ENCODE measurements at places on chromosomes 13 and 19.

DNA sequence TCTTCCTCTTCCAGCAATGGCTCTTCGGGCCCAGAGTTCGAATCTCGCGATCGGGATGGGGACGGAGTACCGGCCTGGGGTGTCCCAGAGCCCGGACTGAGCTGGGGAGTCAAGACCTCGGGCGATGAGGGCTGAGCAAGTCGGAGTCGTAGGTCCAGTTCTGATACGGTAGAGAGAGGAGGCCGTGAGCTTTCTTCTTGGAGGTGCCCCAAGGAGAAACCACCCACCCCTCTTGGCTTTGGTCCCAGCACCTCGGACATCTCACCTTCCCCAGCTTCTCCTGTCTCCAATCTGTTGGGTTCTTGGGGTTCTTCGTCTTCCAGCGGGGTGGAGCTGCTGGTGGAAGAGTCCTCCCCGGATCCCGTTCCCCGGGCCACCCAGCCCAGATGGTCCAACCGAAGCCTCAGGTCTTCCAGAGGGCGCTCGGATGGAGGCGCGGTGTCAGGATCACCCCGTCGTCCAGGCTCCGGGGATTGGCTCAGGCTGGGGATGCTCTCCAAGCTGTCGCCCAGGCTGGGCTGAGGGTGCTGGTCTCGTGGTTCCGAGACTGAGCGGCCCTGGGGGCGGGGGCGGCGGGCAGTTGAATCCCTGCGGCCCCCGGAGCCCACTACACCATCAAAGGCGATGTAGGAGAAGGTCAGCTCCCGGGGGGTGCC is 2.5 kb downstream of the RTN2 start:
- no peak overlapping the region for H3K27ac ChIP-seq
- no peak overlapping the region for H3K4me3 ChIP-seq
- peaks cover 12% of the 10 kb centered on the region for H3K27me3 ChIP-seq
- peaks cover 42% of the 10 kb centered on the region for H3K4me1 ChIP-seq
- no peak for DNase-seq

DNA sequence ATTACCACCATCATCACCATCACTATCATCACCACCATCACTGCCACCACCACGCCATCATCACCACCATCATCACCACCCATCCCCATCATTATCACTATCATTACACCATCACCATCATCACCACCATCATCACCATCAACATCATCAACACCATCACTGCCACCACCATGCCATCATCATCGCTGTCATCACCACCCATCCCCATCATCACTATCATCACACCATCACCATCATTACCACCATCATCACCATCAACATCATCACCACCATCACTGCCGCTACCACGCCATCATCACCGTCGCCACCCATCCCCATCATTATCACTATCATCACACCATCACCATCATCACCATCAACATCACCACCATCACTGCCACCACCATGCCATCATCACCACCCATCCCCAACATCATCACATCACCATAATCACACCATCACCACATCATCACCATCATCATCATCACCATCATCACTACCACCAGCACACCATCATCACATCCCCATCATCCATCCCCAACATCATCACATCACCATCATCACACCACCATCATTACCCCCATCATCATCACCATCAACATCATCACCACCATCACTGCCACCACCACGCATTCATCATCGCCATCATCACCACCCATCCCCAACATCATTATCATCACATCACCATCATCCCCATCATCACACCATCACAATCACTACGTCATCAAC is 61.7 kb downstream of the TUBGCP3 start:
- DNase-seq = no peak
- H3K4me3 ChIP-seq = no peak overlapping the region
- H3K36me3 ChIP-seq = peaks cover 29% of the 10 kb centered on the region
- no peaks in the 10 kb centered on the region for H3K4me1 ChIP-seq
- no peaks in the 10 kb centered on the region for H3K27me3 ChIP-seq

DNA sequence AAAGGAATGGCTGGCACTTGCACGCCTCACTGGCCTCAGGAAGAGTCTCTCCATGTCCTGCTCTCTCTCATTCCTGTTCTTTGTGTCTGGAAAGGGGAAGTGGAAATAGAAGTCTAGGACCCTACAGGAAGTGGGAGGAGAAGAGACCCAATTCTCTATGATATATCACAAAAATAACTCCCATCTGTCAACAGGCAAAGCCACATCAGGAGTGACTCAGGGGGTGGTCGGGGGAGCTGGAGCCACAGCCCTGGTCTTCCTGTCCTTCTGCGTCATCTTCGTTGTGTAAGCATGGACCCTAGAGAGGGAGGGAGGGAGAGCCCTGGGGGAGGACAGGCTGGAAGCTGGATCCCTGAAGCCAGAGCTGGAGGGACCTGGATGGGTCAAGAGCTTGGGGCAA is 3.0 kb downstream of the SIGLEC9 start:
- H3K4me3 ChIP-seq = no peak overlapping the region
- H3K36me3 ChIP-seq = no peaks in the 10 kb centered on the region
- H3K27me3 ChIP-seq = no peaks in the 10 kb centered on the region
- H3K27ac ChIP-seq = peak overlapping the region; percentile 14
- no peak for DNase-seq

- no peaks in the 10 kb centered on the region for H3K27me3 ChIP-seq
- no peak within 1 kb of the TSS for H3K4me3 ChIP-seq
- H3K36me3 ChIP-seq = no peaks in the 10 kb centered on the region
- no peak for DNase-seq
- no peak within 1 kb of the TSS for H3K27ac ChIP-seq
Observed at GRCh38 chr19:55157064-55157908, at the start of gene TNNI3. Gene TNNI3, minus strand, starts transcription at chr19:55157732. Its CDS starts 143 bp downstream, at chr19:55157589.

GRCh38 chr13:53743906-53744305 is 715.3 kb downstream of the OLFM4 start:
- H3K4me1 ChIP-seq = no peaks in the 10 kb centered on the region
- H3K27me3 ChIP-seq = no peaks in the 10 kb centered on the region
- DNase-seq = no peak
- H3K36me3 ChIP-seq = no peaks in the 10 kb centered on the region
- H3K27ac ChIP-seq = no peak overlapping the region
- H3K4me3 ChIP-seq = no peak overlapping the region

GRCh38 chr13:34013061-34013460 is 195.1 kb downstream of the RFC3 start:
- DNase-seq = no peak
- no peak overlapping the region for H3K4me3 ChIP-seq
- H3K27ac ChIP-seq = no peak overlapping the region
- H3K4me1 ChIP-seq = no peaks in the 10 kb centered on the region

DNA sequence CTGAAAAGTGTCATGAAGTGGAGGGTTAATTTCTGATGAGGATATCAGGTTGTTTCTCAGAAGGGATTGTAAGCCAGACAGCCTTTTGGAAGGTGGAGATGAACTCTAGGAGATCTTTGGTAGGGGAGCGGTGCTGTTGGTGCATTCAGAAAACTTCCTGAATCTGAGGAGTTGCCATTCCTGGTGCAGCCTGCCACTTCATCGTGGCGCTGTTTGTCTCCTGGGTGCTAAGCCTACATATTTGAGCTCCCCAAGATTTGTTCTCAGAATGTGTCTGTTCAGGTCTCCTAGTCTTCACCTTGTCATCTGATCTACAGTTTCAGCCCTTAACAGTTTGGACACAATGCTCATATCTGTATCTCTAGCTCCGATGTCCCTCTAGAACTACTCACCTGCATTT is 285.6 kb downstream of the MTUS2 start:
- H3K4me3 ChIP-seq = no peak overlapping the region
- DNase-seq = no peak
- no peaks in the 10 kb centered on the region for H3K36me3 ChIP-seq
- H3K4me1 ChIP-seq = no peaks in the 10 kb centered on the region
- no peak overlapping the region for H3K27ac ChIP-seq

GRCh38 chr13:78238911-78239310 is 320.3 kb upstream of the EDNRB start:
- DNase-seq = no peak
- no peaks in the 10 kb centered on the region for H3K36me3 ChIP-seq
- no peaks in the 10 kb centered on the region for H3K4me1 ChIP-seq
- no peak overlapping the region for H3K27ac ChIP-seq

- no peak overlapping the region for H3K4me3 ChIP-seq
- peaks cover 32% of the 10 kb centered on the region for H3K4me1 ChIP-seq
- no peak overlapping the region for H3K27ac ChIP-seq
- H3K36me3 ChIP-seq = peaks cover 3% of the 10 kb centered on the region
Observed at GRCh38 chr19:1837625-1838105, 10.6 kb downstream of the REXO1 start.

DNA sequence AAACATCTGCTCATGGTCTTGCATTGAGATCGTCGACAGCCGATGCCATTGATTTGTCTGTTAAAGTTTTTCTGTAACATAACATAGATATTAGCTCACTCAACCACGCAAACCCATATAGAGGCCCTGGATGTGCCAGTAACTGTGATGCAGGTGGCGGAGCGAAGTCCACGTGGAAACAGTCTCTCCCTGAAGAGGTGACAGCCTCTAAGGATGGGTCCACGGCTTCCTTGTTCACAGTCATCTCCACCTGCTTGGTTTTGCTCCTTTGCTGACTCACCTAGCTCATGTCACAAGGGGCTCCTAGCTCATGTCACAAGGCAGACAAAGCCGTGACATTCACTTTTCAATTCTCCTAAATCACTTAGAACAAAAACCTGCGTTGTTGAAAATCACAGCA is 42.4 kb upstream of the FARP1 start:
- DNase-seq = no peak
- H3K27me3 ChIP-seq = peaks cover 3% of the 10 kb centered on the region
- no peak overlapping the region for H3K4me3 ChIP-seq
- no peaks in the 10 kb centered on the region for H3K36me3 ChIP-seq
- no peak overlapping the region for H3K27ac ChIP-seq

DNA sequence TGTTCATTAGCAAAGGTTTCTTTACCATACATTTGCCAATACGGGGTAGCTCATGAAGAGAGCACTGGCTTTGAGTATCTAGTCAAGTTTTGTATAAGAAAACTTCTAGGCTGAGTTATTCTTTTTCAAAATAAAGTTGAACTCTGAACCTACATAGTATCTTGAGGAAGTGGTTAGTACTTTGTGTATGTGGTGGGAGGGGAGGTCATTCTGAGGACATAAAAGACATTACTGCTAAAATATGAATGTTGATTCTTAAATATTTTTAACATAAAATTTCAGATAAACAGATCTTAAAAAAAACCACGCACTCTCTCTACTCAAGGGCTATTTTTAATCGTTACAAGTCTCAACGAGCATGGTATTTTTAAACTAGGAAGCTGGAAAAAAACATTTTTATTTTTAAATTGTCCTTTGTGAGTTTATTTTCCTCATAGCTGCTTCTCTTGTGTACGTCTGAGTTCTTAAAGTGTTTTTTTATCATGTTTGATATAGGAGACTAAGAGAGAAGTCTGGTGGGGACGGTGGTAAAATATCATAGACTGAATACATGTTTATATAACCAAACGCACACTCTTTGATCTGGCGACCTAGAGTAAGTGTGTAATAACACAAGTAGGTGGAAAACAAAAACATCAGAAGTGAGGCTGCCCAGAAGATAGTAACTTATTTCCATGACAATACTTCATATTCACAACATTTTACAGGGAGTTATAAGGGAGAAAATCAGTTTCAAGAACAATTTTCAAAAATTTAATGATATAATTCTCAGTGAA is 118.0 kb upstream of the POSTN start:
- no peak overlapping the region for H3K27ac ChIP-seq
- H3K4me1 ChIP-seq = no peaks in the 10 kb centered on the region
- H3K36me3 ChIP-seq = no peaks in the 10 kb centered on the region
- H3K4me3 ChIP-seq = no peak overlapping the region

GRCh38 chr13:43016226-43016625 is 7.2 kb upstream of the DNAJC15 start:
- no peaks in the 10 kb centered on the region for H3K36me3 ChIP-seq
- H3K27me3 ChIP-seq = no peaks in the 10 kb centered on the region
- no peak overlapping the region for H3K27ac ChIP-seq
- no peaks in the 10 kb centered on the region for H3K4me1 ChIP-seq

DNA sequence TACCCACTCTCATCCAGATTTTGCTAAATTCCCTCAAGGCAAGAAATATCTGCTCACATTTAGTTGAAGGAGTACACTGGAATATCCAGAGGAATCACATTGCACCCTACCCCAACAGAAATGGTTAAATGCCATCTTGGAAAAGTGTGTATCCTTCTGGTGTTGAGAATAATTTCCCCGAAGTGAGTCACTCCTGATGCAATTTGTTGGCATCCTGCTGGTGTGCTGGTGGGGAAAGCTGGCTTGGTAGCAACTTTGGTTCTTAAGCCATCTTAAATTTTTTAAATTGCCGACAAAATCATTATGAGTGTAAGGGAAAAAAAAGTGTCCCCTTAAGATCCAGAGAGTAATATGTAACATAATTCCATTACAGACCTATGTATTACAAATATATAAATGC is 337.3 kb upstream of the DACH1 start:
- H3K27me3 ChIP-seq = no peaks in the 10 kb centered on the region
- DNase-seq = no peak
- H3K4me1 ChIP-seq = no peaks in the 10 kb centered on the region
- H3K36me3 ChIP-seq = no peaks in the 10 kb centered on the region
- H3K4me3 ChIP-seq = no peak overlapping the region
- no peak overlapping the region for H3K27ac ChIP-seq

DNA sequence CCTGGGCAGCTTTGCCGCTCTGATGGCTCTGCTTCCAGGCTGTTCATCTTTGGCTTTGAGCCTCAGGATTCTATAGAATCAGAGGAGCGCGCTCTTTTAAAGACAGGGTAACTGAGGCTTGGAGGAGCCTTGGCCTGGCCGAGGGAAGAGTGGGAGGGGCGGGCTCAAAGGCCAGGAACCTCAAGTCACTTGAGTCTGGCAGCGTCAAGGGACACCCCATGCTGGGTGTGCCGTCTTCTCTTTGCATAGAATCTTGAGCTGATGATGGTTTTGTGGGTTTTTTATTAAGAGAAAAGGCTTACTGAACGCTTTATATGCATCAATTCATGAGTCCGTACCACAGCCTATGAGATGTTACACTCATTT is 1.1 kb downstream of the PGLS start:
- peak overlapping the region; percentile 96 for H3K27ac ChIP-seq
- DNase-seq = no peak
- H3K27me3 ChIP-seq = no peaks in the 10 kb centered on the region
- peaks cover 27% of the 10 kb centered on the region for H3K4me1 ChIP-seq
- peak overlapping the region; percentile 64 for H3K4me3 ChIP-seq

DNA sequence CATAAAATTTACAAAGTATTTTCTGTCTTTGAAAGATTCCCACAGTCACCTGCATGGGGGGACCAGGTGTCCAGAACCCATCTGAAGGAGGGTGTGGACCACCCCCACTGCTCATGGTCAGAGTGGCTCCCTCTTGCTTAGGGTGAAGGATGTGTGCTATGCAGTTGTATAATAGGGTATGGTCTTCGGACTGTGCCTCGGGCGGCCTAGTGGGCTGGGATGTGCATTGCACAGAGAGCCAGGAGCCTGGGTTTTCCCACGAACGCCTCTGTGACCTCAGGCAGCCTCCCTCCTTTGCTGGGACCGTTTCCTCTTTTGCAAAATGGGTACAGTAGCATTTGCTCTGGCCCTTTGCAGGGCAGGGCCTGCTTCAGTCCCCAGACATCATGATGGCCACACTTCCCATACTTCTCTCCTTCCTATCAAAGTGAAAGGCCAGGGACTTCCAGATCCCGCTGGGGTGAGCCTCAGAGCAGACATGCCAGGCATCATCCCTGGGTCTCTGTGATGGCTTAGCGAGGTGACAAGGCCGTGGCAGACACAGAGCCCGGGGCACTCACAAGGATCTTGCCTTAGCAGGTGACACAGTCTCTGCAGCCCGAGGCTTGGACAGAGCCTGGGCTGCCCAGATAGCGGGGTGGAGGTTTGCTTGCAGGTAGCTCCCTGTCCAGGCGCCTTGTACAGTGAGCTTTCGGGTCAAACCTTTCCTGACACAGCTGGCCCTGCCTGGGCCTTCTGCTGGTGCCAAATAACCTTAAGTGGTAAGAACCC is 59.4 kb upstream of the ZNF536 start:
- H3K4me3 ChIP-seq = no peak overlapping the region
- H3K36me3 ChIP-seq = no peaks in the 10 kb centered on the region
- no peak for DNase-seq
- no peak overlapping the region for H3K27ac ChIP-seq
